ENCODE measurements at places on chromosomes 12 and 14.

DNA sequence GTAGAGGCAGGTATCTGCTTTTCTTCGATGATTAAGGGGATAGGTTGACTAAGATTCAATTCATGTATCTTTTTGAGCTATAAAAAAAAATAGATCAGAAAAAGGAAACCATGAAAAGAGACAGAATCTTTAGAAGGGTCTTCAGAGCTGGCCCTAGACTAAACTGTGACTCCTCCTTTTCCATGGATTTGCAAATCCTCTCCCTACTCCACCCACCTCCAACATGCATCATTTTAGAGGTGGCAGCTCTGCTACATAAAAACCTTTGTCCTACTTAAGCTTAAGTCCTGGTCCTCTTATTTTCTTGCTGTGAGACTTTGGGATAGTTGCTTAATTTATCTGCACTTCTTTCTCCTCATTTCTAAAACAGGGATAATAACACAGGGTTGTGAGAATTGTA, 48.4 kb upstream of the LIMA1 start:
- no peak for DNase-seq

GRCh38 chr12:125786143-125786542, 720.9 kb downstream of the AACS start:
- DNase-seq = no peak

GRCh38 chr12:116093915-116094314, 183.6 kb downstream of the MED13L start:
- no peak for DNase-seq

- no peak for DNase-seq
Observed at GRCh38 chr12:130982565-130983225, 29.0 kb downstream of the ADGRD1 start.

DNA sequence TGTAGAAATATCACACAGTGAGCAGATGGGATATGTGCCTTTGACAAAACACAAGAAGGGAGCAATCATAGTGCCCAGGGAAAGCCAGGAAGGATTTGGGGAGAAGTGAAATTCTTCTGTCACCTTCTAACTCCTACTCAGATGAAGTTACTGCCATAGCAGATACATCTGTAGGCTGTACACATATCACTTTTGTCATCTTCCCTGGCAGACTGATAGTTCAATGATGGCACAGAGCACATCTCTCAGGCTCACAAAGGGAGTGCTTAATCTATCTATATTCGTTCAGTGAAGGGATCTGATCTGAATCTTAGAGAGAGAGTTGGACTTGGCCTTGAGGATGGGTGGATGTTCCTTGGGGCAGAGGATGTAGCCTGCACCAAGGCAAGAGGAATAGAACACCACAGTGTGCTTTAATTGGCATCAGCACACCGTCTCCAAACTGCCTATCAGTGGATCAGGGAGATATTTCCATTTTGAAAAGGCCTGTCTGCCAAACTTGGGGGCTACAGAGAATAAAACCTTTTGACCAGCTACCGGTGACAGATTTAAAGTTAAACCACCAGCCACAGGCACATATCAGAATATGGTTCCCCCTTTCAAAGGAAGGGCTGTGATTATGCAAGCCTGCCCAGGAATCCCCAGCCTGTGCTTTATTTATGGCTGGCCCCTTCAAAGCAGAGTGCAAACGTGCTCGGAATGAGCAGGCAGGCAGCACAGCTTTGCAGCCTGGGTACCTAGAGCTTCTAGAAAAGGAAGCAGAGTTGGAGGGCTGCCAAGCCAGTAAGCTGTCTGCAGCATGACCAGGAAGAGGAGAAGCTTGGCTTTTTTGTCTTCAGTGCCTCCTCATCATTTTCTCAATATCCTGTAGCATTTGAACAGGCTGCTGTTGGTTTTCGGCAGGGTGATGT, 165.5 kb upstream of the DYRK2 start:
- DNase-seq = no peak

GRCh38 chr12:127162902-127163301, 1104.1 kb upstream of the TMEM132C start:
- DNase-seq = no peak

GRCh38 chr12:22765421-22766130, 140.6 kb downstream of the ETNK1 start:
- DNase-seq = no peak

DNA sequence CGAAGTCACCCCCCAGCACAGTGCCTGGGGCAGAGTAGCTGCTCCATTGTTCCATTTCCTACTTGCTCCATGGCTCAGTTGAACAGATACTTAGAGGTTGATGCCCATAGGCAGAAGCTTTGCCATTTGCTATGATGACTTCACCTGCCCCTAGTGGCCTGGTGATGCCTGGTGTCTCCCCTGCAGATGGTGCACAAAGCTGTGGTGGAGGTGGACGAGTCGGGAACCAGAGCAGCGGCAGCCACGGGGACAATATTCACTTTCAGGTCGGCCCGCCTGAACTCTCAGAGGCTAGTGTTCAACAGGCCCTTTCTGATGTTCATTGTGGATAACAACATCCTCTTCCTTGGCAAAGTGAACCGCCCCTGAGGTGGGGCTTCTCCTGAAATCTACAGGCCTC, 10.6 kb downstream of the SERPINA5 start:
- no peak for DNase-seq

- no peak for DNase-seq
Observed at GRCh38 chr14:87148655-87149054, 844.3 kb downstream of the GALC start.

- DNase-seq = no peak
Observed at GRCh38 chr14:101891471-101891870, 72.9 kb upstream of the DYNC1H1 start.

DNA sequence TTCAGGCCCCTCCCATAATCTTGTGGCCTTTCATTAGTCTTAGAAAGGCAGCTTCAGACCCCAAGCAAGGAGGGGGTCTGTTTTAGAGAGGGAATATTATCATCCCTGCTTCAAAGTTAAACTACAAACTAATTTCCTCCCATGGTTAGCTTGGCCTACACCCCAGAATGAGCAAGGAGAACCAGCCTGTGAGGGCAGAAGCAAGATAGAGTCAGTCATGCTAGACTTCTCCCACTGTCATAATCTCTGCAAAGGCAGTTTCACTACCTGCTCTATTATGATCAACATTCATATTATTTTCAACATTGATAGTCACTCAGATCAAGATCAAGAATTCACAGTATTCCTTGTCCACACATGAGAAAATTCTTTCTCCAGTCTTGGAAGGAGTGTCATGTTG, 105.1 kb downstream of the GXYLT1 start:
- no peak for DNase-seq

GRCh38 chr14:91456283-91456682, 38.7 kb upstream of the CCDC88C start:
- no peak for DNase-seq

GRCh38 chr12:20472102-20472782, 103.9 kb downstream of the PDE3A start:
- no peak for DNase-seq

- DNase-seq = no peak
Observed at GRCh38 chr14:93928184-93929047, 1.3 kb downstream of the FAM181A start.

DNA sequence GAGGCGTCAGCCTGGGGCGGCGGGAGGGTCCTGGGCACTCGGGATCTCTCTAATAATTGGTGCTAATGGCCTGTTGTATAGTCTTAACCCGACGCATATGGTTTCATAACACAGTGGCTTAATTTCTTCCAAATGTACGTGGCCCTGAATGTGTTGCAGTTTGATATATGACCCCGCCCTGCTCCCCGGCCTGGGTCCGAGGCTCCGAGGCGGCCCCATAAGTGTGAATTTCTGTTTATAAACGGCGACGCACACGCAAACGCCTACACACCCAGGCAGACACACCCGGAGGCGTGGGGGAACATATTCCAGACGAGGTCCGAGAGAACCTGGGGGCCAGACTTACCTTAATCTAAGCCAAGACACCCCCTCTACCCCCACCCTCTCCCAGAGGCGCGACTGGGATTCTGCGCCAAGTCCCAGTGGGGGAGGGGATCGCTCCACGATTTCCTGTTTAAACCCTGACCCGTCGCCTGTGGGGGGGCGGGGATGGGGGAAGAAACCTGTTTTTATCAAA, 9.7 kb upstream of the HOXC6 start:
- DNase-seq = no peak

DNA sequence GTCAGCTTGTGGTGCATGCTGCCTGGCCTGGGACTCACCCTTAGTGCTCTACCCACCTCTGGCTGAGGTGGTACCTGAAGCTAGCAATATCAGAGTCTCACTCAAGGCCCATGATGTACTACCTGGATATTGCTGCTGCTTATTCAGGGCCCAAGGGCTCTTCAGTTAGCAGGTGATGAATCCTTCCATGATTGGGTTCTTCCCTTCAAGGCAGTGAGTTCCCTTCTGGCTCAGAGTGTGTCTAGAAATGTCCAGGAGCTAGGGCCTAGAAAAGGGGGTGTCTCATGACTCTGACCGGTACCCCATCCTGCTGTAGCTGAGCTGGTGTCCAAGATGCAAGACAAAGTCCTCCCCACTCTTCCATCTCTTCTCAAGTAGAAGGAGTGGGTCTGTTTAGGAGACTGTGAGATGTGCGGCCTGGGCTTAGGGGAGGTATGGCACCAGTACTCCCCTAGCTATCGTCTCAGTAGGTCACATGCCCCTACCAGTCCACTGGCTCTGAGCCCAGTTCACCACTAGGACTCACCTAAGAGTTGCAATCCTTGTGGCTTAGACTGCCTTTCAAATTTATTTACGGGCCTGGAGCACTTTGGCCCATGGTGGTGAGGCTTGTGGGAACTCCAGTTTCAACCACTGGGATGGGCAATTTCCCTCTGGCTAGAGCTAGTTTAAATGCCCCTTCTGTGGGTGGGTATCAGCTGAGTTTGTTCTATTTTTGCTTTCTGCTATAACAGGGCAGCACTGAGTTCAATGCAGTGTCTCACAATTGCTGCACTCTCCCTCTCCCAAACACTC, 12.2 kb downstream of the PRORP start:
- DNase-seq = no peak

DNA sequence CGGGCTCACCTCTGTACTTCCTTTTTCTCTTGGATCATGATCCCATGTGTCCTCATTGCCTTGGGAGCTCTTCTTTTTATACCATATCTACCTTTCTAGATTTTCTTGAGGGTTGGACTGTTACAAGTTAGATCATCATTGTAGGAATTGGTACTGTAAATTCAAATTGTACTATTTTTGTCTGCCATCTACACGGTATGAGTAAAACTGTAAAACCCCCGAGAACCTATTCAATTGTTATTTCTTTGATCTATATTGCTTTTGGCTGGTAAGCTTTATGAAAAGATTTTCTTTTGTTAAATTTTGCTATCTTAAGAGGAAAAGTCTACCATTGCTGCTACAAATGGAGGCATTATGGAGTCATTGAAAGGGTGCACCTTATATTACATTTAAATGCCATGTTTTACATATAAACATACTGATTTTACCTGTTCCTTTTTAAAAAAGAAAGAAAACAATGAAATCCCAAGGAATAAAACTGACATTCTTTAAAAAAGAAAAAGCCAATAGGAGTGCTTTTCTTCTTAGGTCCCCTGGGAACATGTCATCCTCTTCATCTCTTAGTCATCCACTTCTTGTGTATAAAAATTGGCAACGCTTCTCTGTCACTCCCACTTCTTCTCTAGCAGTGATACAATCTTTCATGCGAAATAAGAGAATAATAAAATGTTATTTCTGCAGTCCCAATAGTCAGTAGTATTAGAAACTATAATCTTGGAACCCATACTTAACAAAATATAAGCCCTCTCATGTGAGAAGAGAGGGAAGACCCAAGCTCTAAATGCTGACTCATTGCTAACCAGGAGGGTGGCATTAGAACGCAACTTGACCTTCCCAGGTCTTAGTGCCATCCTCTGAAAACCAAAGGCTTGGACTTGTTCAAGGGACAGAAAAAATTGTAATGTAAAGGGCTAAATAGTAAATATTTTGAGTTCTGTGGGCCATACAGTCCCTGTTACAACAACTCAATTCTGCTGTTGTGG, 20.4 kb downstream of the RGS6 start:
- no peak for DNase-seq

GRCh38 chr14:25237845-25238244, 187.9 kb upstream of the STXBP6 start:
- DNase-seq = no peak

All from AG09319 (cell line).